ENCODE measurements at places on chromosomes 2 and 18. TPM values are rescaled to one million over a fixed set of nuclear protein-coding genes. Genes with fewer than 3 reads are reported as not detected.

DNA sequence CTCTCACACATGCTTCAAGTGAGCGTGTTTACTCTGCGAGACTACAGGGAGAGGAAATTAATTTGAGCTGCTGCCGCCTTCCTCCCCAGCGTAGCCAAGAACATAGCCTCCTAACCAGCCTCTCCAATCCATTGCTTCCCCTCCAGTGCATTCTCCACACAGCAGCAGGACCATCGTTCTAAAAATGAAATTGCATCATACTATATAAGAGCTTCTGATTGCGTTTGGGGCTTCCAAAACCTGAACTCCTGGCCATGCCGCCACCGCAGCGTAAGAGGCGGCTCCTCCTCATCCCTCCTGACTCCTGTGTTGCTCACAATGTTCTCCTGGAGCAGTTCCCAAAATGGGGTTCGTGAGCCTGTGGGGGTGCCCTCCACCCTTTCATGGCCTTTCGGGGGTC, 142.1 kb downstream of the MYT1L start:
- peak overlapping the region; percentile 25 for H3K27ac ChIP-seq
- peaks cover 5% of the 10 kb centered on the region for H3K27me3 ChIP-seq
- DNase-seq = no peak
- H3K4me1 ChIP-seq = peaks cover 20% of the 10 kb centered on the region
- H3K36me3 ChIP-seq = no peaks in the 10 kb centered on the region

Gene UGT1A8
- not detected for total RNA-seq

DNA sequence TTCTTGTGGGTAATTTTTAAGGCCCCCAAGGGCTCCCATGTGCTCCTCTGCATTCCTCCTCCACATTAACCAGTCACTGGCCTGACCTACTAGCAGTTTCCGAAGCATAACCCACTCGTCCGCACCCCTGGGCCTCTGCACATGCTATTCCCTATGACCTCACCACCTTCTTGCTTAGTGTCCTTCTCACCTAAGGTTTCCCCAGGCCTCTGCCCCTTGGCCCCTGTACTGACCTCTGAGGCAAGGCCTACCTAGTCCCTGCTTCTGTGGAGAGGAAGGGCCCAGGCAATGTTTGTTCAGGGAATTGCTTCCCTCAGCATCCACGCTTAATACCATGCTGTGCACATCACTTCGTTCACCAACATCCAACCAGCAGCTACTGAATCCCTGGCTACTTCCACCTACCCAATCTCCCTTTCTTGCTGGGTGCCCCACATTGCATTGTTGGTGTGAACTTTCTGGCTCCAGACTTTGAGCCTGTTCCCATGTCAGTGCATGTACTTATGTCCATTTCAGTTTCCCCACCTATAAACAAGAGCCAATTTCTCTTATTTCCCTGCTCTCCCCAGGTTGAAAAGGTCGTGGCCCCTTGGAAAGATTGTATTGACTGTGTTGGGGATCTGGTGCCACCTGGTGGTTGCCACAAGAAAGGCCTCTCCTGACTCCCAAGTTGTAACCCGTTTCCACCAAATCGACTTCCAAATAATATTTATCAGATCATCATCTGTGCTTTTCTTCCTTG, 19.2 kb upstream of the TMEM177 start:
- H3K4me3 ChIP-seq = no peak overlapping the region
- H3K27me3 ChIP-seq = peaks cover 2% of the 10 kb centered on the region
- H3K4me1 ChIP-seq = peaks cover 4% of the 10 kb centered on the region
- no peak overlapping the region for H3K27ac ChIP-seq
- peak; percentile 66 for DNase-seq

- H3K4me1 ChIP-seq = peaks cover 13% of the 10 kb centered on the region
- H3K27ac ChIP-seq = no peak overlapping the region
- H3K27me3 ChIP-seq = no peaks in the 10 kb centered on the region
- DNase-seq = no peak
Measured at GRCh38 chr2:217440000-217440399, 562.8 kb downstream of the TNS1 start.

Data from glutamatergic neuron (in vitro differentiated cells).